ENCODE measurements at places on chromosomes 4 and X.

GRCh38 chrX:107760304-107761077, 15.1 kb downstream of the TSC22D3 start:
- DNase-seq: no peak

DNA sequence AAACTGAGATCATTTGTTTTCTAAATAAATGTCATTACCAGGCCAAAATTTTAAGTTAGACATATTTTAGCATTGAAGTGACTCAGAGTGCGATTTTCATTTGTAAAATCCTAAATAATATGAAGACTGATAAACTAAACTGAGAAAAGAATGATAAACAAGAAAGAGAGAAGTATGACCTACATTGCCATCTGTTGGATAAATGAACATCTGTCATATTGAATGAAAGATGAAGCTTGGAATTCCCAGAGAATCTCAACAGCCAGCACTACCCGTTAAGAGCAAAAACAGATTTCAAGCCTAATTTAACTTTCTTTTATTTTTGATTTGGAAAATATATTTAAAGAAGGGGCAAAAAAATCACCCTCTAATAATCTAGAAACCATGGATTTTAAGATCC, 591.0 kb upstream of the ATOH1 start:
- no peak for DNase-seq

- DNase-seq: peak; percentile 72
Measured at GRCh38 chr4:113835005-113835404, 73.5 kb upstream of the CAMK2D start.

- DNase-seq: no peak
Measured at GRCh38 chrX:43479070-43479469, 177.0 kb upstream of the MAOA start.

DNA sequence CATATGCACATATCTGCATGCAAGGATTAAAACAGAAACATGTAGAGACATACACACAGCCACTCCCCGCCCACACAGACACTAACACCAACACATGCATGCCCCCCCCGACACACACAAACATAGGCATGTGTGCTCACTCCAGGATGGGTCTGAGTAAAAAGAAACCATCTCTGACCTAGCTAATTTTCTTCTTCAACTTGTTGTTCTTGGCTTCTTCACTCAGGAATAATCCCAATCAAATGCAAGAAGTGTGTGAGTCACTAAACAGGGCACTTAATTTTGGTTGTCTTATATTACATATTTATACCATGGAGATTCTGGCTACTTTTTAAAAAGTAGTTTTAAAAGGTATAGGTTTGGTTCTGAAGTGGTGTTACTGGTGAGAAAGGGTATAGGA, 28.3 kb downstream of the ENOX2 start:
- no peak for DNase-seq
